Stomach (tissue), 19 donors: ENCODE measurements at places on chromosomes 1 and 21.
A peak's percentile ranks its signal among the peaks of the same experiment; 100 is the strongest.

DNA sequence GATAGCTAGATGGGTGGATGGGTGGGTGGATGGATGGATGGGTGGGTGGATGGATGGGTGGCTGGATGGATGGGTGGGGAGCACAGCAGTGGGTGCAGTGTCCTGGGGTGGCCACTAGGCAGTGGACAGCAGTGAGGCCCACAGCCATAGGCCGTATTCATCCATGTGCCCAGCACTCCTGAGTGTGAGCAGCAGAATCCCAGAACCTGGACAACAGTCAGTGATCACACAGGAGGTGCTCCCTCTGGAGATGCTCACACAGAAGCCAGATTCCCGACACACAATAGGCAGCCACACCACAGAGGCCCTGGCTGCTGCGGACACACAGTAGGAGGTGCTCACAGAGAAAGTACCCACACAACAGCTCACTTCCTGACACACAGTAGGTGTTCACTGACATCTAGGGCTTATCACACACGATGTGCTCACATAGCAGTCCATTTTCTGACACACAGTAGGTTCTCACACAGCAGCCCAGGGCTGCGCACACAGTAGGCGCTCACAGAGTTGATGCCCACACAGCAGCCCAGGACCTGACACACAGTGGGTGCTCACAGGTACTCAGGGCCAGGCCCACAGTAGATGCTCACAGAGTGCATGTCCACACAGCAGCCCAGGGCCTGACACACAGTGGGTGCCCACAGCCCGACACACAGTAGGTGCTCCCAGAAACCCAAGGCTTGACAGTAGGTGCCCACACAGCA, 64.0 kb downstream of the RAP1GAP start:
- no peak for DNase-seq

DNA sequence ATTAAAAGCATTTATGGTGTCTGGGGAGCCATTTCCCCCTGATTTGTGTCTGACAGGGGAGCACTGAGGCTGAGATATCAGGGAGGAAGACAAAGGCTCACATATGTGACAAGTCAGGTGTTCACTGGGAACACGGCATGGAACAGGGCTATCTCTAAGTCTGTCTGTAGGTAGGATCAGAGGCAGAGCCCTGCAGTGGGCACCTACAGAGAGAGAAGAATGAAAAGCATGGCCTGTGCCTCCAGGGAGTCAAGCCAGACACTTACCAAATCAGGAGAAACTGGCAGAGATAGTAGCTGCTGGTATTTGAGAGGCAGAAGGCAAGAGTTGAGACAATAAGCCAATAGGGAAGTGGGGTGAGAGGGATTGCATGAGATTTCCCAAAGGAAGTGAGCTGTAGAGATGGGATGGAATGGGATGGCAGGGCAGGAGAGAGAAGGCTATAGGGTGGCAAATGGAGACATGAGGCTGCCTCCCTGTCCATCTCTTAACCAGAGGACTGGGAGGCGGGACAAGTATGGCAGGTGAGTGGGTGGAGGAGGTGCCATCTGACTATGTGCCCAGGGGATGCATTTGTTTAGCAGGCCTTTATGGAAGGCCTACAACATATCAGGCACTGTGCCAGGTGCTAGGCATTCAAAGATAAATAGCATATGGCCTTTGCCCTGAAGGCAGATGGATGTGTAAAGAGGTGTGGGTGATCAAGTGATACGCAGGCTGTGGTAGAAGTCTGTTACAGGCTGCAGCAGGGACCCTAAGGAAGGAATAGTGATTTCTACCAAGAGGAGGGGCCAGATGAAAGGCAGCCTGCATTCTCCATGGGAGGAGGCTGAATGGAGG, 136.2 kb upstream of the IPO9 start:
- no peak for DNase-seq

DNA sequence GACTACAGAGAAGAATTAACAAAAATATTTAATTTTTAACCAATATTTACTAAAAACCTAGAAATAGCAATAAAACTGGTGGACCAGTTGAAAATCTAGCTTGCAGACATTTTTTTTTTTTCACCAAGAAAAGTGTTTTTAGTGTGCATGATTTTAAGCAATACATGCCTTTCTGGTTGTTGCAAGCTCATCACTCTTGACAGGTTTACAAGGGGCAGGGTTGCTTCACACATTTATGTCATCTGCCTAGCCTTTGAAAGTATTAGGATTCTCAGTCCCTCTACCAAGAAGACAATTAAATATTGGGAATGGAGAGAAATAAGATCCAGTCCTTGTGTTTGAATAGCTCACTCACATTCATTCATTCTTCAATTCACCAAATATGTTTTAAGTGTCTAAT, 53.8 kb upstream of the LYPLAL1 start:
- DNase-seq: no peak

DNA sequence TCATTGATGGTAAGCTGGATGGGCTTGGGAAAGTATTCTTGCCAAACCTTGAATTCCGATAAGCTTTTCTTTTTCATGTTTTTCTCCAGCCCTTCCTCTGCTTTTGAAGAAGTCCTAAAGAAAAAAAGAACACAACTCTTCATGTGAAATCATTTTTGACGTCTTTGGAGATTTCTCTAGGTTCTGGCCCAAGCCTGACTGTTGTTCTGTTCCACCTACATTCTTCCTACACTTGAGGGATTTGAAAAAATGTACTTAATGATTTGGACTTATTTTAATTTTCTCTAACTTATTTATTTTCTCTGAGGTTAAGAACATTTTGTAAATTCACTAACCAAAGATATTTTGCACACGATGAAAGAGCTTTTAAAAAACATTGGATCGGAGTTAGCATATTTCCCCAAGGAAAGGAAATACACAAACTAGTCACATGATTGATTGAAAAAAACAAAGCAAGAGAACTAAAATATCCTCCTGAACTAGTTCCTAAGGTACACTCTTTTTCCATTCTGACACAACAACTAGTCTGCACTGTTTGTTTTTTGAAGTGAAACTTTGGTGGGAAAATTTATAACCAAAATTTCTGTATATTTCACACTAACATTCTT, 82.3 kb downstream of the LTN1 start:
- no peak for DNase-seq

GRCh38 chr1:5575396-5575940, 416.8 kb downstream of the NPHP4 start:
- peak; percentile 7 for DNase-seq

DNA sequence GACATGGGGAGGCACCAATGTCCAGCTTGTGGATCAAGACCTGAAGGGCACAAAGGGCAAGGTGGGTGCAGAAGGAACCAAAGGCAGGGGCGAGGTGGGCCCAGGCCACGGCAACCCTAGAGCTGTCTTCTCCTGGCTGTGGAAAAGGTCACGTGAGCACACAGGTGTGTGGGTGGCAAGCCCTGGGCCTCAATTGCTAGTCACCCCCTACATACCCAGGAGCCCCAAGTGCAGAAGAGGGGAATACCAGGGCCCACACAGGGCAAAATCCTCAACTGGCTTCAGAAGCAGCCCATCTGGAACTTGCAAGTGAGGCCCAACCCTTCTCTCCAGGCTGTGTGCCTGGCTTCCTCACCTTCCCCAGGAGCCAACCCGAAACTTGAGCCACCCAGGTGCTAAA, 25.6 kb downstream of the ZBTB17 start:
- no peak for DNase-seq

DNA sequence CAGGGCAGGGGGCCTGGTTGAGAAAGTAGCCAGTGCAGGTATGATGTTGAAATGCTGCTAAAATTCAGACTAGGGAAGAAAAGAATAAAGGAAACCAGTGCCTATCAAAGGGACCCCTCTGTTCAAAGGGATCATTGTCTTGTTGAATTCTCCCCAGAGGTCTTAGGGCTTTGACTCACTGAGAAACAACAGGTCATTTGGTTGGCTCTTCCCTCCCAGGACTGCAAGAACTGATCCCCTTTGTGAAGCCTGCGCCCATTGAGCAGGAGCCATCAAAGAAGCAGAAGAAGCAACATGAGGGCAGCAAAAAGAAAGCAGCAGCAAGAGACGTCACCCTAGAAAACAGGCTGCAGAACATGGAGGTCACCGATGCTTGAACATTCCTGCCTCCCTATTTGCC, 11.8 kb upstream of the CELSR2 start:
- DNase-seq: no peak

DNA sequence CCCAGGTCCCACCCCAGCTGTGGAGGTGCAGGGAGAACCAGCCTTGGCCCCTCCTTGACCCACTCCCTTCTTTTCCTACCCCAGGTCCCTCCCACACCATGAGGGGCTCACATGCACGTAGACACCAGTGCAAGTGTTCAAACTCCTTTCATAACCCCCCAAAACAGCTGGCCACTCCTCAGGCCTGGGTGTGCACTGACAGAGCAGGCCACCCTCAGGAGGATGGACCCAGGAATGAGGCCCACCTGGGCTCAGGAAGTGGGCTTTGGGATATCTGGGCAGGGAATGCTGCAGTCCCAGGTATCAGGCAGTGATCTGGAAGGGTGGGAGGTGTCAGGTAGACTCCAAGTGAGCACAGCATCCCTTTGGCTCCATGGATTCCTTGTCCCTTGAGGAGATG, 723.8 kb downstream of the MATN1 start:
- no peak for DNase-seq

DNA sequence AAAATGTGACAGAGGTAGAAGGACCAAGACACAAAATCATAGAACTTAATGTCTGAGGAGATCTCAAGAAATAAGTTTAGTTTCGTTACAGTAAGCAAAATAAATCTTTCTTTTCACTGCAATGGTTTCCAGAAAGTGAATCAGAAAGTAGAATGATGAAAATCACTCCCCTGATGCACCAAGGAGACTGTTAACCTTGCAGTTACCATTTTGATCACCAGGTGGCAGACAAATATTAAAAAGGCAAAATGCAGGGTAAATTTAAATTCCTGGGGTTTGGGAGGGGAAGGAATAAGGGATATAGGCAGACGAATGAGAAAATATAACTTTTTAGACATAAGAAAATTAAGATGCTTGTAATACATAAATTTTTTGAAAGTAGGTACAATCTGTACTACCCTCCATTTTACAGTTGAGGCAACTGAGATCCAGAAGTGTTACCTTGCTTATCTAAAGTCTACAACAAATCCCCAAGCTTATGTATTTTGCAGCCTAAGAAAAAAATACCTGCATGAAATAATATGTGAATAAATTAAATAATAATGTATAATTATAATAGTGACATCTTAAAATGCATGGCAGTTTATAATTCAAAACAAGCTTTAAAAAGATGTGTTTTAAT, 253.2 kb downstream of the CRB1 start:
- peak; percentile 49 for DNase-seq

- no peak for DNase-seq
Measured at GRCh38 chr21:30211071-30211470, 4.8 kb downstream of the CLDN8 start.

GRCh38 chr1:110798691-110799256, 74.2 kb upstream of the CD53 start:
- DNase-seq: no peak

DNA sequence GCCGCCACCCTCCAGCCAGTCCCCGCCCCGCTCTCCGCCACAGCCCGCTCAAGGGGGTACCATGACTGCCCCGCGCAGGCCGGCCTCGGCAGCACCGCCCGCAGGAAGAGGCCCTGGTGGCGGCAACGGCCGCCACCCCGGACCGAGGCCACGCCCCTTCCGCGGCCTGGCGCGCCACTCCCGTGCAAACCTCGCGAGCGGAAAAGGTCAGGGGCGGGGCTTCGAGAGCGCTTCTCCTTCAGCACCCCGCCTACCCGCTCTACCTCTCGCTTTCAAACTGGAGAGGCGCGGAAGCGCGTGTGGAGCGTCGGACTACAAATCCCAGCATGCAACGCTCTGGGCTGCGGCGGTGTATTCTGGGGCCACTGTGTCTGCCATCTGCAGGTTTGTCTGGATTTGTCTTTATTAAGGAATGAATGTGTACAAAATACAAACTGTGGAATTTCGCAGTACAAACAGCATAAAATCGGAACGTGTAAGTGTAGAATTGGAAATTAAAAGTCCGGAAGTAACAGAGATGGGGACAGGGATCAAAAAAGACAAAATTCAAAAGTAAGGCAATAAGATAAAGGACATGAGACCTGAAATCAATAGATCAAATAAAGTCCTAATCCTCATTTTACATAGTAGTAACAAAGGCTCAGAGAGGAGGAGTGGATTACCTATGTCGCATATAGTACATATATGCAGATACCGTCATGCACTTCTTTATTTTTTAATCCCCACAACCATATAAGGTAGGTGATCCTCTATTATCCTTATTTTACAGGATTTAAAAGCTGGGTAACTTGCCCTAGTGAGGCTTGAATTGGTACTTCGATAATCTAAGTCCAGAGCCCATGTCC, 464 bp upstream of the ADSS2 start:
- DNase-seq: peak; percentile 100

DNA sequence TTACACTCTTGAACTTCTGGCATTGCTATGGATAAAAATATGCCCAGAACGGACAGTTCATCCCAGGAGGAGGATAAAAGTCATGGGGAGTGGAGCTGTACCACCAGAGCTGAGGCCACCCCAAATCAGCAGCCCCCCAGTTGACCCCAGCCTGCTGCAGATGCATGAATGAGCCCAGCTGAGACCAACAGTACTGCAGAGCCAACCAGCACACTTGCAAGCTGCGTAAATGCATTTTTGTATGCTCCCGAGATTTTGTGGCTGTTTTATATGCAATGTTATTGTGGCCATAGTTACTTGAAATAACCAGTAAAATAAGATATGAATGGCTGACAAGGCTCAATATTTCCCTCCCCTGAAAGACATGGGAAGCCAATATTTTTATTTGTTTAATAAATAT, 264.6 kb downstream of the DUSP10 start:
- DNase-seq: no peak

DNA sequence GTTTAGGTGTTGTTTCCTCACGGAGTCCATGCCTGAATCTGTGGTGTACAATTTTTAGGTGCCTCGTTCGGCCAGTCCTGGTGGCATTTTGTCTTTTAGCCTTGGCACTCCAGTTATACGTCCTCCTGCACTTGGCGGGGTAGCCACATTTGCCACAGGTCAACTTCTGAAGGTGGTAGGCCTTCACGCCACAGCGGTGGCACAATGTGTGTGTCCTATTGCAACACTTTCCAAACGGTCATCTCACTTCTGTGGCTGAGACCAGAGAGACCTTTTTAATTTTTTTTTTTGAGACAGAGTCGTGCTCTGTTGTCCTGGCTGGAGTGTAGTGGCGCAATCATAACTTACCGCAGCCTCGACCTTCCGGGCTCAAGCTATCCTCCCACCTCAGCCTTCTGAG, 49.1 kb downstream of the CAMTA1 start:
- DNase-seq: no peak

GRCh38 chr21:42427809-42428419, 24.2 kb downstream of the UBASH3A start:
- no peak for DNase-seq

DNA sequence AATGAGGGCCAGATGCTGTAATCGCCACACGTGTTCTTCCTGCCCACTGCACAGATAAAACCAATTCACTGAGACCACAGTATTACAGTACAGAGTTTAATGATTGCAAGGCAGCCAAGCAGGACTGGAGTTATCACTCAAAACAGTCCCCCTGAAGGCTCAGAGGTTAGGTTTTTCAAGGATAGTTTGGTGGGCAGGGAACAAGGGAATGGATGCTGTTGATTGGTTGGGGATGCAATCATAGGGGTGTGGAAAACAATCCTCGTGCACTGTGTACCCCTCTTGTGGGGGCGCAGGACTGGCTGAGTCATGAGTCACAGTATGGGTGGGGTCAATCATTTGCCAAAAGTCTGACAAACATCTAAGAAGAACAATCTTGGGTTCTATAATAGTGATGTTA, 12.4 kb upstream of the USP1 start:
- no peak for DNase-seq

GRCh38 chr1:35644204-35644603, 2.9 kb upstream of the PSMB2 start:
- no peak for DNase-seq
